AG04450 (cell line): ENCODE measurements at places on chromosomes 2 and 18.

DNA sequence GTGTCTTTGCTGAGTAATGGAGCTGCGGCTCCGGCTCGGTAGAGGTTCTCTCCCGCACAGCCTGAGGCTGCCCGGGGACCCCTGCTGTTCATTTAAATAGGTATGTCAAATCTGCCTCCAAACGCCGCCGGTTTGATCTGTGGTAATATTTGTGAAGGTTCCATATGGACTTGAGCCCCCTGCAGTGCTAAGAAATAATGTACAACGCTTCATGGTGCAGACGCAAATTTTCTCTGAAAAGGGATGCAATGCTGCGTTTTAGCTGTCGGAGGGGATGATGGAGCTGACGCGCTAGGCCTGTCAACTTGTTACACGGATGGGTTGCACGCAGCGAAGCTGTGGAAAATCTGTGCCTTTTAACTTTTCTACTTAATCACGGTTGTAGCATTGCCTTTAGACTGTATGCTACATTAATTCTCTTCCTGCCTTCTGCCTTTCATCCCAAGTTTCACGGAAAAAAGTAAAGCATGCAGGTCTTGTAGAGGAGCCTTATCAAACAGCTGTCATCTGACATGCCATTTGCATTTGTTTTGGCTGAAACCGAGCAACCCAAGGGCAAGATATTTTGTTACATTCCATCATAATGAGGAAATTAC is 43.2 kb downstream of the MRPS9 start:
- DNase-seq, result no peak

- no peak for DNase-seq
Measured at GRCh38 chr2:11543337-11544216, 9.7 kb downstream of the GREB1 start.

- DNase-seq, result no peak
Measured at GRCh38 chr2:69798290-69798908, 31.1 kb upstream of the GMCL1 start.

GRCh38 chr2:165164201-165164600 is 39.6 kb downstream of the SCN3A start:
- DNase-seq, result no peak

DNA sequence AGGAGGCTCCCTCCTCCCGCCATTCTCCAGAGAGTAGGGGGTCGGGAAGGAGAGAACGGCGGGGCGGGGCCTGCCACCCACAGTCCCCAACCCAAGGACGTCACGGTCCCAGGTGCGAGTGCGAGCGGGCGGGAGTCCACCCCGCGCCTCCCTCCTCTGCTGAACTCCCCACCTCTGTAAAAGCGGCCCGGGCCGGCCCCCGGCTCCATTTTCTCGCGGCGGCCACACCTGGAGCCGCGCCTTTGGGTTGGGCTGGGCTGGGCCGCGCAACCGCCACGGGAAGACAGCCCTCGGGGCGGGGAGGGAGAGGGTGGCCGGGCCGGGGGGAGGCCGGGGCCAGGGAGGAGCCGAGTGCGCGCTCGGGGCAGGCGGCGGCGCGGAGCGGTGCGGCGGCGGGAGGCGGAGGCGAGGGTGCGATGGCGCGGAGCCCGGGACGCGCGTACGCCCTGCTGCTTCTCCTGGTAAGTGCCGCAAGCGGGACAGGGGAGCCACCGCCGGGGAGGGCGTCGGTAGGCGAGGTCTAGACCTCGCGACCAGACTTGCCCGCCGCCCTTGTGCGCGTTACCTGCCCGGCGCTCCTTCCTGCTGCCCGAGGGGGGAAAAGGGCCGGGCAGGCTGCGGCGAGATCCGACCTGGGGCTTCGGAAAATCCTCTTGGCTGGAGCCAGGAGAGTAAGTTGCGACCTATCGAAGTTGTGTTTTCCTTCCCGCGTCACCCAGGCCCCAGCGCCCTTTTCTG is at the start of gene DSG2:
Gene DSG2 (plus strand): TSS at position 342 of the 738 bp plus-strand sequence. CDS start 75 bp downstream, at position 417.
- DNase-seq, result no peak

- DNase-seq, result no peak
Measured at GRCh38 chr18:23155537-23155936, 20.3 kb downstream of the CABLES1 start.

DNA sequence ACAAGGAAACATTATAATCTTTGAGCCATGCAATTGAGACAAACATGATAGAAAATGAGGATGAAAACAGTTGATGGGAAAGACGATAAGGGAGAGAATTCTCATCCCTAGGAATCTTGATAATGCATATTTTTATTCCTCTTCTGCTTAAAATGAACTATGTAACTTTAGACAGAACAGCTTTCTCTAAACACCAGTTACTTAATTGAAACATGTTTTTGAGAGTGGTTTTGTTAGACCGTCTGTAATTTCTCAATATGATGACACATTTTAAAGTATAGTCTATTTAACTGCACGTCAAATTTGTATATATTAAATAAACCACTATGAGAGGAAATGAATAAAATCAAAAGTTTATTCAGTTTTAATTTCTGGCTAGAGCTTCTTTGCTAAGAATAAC is 1453.9 kb upstream of the NXPH2 start:
- DNase-seq, result no peak

GRCh38 chr2:95007822-95008221 is 17.7 kb upstream of the MAL start:
- no peak for DNase-seq

DNA sequence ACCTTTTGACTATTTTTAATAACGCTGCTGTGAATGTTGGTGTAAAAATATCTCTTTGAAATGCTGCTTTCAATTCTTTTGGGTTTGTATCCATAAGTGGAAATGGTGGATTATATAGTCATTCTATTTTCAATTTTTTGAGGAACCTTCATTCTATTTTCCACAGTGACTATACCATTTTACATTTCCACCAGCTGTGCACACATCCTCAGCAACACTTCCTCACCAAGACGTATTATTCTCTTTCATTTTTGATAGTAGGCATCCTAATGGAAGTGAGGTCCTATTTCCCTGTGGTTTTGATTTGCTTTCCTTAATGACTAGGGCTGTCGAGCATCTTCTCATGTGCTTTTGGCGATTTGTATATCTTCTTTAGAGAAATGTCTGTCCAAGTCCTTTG is 14.8 kb downstream of the CASP10 start:
- DNase-seq, result no peak

DNA sequence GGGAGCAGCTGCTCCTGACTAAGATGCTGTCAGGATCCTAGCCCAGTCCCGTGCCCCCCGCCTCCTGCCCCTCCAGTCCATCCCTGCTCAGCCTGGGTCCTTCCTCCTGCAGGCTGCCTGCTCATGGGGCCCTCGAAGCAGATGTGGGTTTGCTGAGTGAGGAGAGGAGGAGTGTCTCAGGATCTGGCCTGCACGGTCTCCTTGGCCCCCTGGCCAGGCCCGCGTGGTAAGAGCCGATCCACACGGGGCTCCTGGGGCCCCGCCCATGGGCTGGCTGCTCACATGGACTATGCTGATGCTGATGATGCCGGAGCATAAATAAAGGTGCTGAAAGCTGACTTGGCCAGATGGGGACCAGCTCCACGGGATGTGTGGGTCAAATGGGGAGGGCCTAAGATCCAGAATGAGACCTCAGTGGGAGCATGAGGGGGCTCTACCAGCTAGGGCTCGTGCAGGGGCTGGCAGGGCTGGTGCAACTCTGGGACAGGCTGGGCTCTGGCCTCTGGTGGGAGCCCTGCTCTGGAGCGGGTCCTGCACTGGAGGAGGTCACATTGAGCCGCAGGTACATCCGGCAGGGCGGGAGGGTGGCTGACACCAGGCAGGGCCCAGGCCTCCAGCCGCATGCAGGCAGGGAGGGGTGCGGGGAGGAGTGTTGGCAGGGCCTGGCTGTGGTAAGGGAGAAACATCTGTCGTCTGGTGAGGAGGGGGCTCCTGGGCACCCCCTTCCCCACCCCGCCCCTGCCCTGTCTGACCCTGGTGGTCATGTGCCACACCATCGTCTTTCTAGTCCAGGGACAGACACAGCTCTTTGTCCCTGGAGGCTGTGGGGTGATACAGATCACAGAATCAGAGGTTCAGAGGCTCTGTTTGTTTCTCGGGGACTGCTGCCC is 275.3 kb upstream of the HDAC4 start:
- no peak for DNase-seq
